ENCODE measurements at places on chromosomes 3 and 15.

DNA sequence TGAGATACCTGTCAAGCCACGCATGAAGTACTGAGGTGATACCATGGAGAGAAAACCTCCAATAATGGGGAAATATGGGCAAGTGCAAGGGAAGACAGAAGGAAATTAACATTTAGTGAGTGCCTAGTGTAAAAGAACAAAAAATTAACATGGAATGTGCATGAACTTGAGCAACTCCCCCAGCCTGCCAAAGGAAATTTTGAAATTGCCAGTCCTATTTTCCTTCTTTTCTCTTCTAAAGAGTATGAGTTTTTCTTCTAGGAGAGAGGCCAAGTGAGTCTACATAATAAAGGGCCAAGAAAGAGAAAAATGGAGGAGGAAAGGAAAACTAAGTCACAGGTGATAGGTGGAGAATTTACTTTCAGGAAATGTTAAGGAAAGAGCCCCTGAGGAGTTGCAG is 602.4 kb upstream of the MDFIC2 start:
- DNase-seq: no peak

DNA sequence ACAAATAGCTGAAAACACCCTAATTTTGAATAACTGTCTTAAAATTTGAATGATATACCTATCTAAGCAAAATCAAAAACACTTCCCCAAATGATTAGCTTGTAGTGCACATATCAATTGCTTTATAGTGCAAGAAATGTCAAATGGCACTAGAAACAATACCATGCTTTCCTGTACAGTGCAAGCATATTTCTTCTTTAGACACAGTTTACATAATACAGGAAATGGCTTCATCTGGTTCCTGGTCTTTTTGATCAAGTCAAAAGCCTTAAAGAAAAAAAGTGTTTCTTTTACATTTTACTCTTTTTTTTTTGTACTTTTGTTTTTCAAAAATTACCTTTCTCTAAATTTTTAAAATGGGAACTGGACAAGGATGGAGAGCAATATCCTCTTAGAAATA is 352.1 kb downstream of the MECOM start:
- no peak for DNase-seq

DNA sequence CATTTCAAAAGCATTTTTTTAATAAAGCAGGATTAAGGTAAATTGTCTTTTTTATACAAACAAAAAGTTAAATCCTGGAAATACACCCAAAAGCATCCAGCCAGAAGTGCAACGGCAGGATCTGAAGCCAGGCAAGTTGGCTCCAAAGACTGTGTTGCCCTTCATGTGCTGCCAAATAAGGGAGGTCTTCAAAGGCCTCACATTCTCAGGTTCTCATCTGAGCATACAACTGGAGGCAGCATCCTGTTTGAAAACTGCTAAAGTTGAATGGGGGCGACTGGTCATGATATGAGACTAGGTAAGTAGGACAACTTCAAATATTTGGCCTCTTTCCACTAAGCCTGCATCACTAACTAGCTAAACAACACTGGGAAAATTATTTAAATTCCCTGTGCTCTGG is 52.2 kb downstream of the IMPG2 start:
- DNase-seq: no peak

DNA sequence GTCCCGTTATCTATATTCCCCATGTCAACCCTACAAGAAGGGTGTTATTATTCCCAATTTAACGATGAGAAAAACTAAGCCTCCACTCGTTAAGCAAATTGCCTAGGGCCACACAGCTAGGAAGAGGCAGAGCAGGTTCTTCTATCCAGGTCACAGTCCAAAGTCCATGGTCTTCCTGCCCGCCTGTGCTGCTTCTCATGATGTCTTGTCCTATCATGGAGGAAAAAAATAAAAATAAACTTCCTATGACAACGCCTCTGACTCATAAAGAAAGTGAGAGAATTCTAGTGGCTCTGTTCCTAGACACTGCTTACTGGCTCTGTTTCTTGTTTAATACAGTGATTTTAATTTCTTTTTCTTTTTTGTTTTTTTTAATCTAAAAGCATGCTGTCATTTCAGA is 9.7 kb downstream of the COL8A1 start:
- DNase-seq: no peak

- DNase-seq: peak; percentile 77
Observed at GRCh38 chr3:12891985-12892839, 50.8 kb upstream of the RPL32 start.

GRCh38 chr15:41966920-41967465 is 5.4 kb downstream of the EHD4 start:
- no peak for DNase-seq

DNA sequence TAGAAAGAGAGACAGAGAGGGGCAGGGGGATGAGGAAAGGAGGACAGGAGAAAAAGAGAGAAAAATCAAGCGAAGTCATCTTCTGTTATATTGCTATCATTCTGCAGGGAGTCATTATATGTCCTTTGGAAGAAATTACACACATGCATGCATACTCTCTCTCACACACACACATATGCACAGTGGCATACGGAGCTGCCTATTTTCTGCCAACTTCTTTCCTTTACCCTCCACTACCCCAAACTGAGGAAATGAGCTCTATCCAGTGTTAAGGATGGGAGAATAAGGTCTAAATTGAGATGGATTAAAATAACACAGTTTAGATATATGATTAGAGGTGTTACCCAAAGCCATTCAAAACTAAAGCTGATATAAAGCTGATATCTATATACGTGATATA is 48.8 kb downstream of the PDZRN3 start:
- DNase-seq: no peak

GRCh38 chr3:138439646-138440045 is 5.2 kb downstream of the ESYT3 start:
- DNase-seq: no peak

DNA sequence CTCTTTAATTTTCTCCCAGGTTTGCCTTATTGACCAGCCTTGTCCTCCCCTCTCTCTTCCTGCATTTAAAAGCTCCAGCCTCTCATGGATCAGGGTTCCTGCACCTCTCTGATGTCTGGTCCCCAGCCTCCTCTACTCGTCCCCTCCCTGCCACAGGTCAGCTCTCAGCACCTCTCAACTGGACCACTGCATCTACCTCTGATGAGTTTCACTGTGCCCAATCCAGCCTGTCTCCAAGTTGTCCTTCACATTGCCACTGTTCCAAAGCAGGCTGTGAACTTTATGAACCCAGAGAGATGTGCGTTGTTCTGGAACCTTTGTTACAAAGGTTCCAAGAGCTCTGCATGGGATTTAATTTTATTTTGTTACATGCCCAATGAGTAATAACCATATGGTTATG is 76.6 kb downstream of the SLCO3A1 start:
- DNase-seq: no peak

DNA sequence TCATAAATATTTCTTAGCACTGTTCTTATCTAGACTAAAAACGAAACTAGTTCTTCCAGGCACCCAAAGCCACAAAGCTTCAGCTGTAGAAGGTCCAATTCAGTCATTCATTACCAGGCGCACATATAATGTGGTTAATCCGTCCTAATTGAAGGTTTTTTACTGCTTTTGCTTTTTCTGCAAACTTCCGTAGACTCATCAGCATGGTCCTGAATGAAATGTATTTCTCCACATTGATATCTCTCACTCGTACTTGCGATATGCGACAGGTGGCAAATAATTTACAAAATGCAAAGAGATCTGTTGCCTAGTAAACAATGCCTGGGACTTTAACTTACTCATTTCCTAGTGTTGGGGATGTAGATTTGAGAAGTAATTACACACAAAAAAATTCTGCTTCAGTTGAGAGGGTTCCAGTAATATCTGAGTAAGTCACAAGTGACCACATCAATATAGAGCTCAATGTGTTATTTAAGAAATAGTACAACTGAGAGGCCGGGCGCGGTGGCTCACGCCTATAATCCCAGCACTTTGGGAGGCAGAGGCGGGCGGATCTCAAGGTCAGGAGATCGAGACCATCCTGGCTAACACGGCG is 75.0 kb upstream of the MBNL1 start:
- peak; percentile 29 for DNase-seq

GRCh38 chr3:195384952-195385351 is 57.9 kb downstream of the ACAP2 start:
- no peak for DNase-seq

DNA sequence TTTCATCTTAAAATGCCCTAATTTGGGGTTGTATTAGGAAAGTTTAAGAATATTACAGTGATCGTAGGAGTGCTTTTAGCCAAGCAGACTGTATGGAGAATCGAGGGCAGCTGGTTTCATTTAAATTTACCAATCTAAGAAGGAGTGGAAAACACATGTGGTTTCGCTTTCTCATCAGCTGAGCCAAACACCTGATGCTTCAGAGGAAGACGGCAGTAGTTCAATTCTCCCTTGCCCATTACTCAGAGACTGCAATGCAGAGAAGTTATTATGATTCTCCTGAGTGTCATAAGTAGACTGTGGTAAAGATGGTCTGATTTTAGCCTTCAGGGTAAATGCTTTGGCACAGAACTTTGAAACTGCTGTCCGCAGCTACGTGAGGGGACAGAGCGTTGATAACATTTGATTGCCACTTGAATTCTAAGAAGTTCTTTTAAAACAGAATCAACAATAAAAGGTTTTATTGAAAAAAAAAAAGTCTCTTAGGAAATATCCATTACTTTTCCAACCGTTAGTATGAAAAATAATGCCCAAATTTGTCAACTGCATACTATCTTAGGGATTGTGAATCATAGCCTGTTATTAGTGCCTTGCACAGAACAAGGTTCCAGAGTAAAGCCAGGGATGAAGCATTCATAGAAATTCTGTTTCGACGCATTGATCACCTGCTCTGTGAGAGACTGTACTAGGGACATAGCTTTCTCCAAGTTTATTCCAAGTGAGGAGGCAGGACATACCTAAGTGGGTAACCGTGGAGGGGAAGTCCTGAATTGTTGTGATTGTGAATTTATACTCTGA is 25.6 kb downstream of the LYSMD4 start:
- no peak for DNase-seq

DNA sequence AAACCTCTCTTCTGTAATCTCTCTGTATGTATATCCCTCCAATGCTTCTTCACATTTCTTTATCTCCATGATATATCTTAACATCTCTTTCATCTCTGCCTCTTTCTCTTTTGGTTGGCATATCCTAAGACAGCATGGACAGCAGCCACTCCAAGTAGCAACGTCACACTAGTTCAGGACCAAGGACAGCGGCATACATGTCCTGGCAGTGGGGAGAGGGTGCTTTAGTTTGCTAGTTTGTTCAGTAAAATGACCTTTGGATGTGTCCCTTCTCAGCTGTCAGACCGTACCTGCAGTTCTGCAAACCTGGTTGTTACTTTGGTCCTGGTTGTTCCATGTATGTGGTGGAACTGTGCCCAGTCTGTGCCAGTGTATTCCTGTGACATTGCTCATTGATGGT is 225.6 kb upstream of the ROPN1 start:
- DNase-seq: peak; percentile 59

DNA sequence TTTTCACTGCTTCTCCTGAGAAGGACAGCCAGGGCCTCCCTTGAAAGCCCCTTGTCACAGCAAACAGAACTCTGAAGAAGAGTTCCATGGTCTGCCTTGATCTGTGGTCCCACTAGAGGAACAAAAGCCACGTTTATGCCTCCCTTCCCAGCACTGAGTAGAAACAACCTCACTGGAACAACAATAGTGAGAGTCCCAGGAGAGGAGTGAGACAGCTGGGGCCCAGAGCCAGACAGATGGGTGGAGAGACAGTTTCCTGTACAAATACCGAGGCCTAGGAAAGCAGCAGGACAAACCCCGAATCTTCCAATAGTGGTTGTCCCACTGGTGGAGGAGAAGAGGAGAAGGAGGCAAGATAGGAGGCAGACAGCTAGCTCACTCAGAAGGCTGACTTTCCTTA is 106.1 kb downstream of the WDR76 start:
- DNase-seq: no peak

DNA sequence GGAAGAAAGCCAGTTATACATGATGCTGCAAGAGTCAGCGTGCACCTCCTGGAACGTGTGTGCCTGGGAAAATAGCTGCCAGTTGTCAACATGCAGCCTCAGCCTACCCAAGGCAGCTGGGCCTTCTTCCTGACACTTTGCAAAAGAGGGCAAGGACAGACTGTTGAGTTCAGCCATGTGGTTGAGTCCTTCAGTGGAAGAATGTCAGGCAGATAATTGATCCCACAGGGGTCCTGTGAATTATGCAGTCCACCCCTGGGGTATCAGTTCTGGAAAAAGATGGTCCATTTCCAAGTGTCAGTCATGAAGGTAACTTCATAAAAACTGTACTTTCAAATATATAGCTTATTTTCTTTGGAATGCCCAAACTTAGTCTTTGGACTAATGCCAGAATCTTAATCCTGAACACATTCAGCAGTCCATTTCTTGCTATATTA is 79.6 kb downstream of the ARNT2 start:
- no peak for DNase-seq

DNA sequence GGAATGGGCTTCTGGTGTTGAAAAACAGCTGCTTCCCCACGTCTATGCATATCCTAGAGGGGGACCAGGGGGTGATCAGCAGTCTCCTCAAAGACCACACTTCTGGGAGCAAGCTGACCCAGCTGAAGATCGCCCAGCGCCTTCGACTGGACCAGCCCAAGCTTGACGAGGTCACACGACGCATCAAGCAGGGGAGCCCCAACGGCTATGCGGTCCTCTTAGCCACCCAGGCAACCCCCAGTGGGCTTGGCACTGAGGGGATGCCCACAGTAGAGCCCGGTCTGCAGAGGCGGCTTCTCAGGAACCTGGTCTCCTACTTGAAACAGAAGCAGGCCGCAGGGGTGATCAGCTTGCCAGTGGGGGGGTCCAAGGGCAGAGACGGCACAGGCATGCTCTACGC is 2.5 kb downstream of the RBM15B start:
- DNase-seq: no peak

DNA sequence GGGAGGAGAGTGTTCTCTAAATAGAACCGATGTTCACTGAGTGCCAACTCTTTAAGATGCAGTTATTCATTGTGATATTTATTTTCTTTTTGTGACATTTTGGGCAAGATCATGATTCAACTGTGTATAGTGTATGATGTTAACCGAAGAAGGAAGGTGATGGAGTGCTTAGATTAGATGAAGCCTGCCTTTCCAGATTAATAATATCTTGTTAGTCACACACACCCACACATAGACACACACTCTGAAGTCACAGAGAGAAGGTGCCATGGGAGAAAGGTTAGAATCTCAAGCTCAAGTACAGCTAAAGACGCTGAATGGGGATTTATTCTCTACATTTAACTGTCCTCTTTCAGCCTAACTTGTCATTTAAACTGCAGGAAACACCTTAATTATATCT is 77.0 kb downstream of the SLC9A9 start:
- no peak for DNase-seq

DNA sequence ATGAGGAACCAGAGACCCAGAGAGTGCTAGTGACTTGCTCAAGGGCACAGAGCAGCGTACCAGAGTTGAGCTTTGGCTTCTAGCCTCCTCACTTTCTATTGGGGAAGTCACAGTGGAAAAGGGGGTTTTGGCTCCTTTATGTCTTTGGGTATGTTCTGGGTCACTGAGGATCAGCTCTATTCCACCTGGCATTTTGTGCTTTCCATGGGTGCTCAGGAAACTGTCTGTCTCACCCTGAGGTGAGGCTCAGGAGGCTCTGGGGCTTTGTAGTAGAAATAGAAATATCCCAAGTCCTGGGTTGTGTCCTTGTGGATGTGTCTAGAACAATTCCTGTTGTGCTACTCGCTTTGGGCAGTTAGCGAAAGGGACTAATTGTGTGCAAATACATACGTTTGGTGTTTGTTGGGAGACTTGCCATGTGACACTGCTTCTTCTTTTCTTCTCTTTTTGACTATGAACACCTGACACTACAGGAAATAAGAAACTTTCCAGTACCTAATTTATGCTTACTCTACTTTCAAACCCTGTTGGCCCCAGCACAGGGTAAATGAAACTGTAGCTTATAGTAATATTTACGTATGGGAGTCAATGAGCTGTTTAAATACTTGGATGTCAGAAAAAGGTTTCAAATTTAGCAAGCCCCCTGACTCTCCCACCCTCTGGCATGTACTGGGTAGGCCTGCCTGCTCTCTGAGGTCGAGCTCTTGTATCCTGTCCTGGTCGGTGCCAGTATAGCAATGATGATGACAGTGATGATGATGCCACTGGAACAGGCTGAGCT is 35.6 kb downstream of the SMAD3 start:
- peak; percentile 45 for DNase-seq

Data from Peyer's patch (tissue), 4 donors.